NCI-H510A treated with DMSO at 0.1 percent for 48 hours (cell line): ENCODE measurements at places on chromosomes 11 and 22.
A peak's percentile ranks its signal among the peaks of the same experiment; 100 is the strongest.

DNA sequence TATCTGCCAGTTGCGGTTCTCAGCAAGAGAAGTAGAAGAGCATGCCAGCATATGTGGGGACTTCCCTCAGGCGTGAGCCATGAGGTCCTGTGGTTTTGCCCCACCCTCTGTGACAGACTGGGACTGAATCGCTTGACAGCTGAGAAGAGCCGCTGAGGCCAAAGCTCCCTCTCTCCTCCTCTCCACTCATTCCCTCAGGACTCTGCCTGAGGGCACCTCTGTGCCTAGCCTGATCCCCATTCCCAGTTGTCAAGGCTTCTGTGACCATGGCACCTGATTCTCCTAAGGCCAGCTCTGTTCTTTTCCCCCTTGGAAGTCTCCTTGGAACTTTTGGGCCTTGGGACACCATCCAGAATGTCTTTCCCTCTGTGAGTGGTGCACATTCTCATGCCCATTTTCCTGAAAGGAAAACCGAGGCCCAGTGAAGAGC, 27.0 kb downstream of the ART5 start:
- no peak for DNase-seq

- DNase-seq = peak; percentile 44
Observed at GRCh38 chr11:45843158-45843924, 3.9 kb upstream of the CRY2 start.

DNA sequence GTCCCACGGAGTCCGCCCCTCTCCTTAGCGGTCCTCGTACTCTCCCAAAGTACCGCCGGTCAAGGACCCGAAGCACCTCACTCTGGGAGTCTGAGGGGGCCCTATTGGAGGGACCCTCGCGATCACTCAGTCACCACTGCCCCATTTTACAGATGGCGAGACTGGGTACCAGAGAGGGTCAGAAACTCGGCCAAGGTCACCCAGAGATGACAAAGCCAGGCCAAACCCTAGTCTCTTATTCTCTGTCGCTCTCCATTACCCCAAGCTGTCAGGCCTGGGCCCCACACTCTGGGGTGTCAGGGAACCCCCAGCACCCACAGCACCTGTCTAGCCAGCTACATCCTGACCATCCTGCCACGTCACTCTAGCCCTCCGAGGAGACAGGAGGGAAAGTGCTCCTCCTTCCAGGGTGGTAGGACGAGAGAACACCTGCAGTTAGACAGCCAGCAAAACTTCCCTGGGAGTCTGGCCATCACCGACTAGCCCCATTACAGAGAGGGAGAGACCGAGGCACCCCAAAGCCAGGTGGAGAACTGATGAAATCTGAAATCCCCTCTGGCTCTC, 1.4 kb upstream of the KCNJ4 start:
- DNase-seq = no peak

DNA sequence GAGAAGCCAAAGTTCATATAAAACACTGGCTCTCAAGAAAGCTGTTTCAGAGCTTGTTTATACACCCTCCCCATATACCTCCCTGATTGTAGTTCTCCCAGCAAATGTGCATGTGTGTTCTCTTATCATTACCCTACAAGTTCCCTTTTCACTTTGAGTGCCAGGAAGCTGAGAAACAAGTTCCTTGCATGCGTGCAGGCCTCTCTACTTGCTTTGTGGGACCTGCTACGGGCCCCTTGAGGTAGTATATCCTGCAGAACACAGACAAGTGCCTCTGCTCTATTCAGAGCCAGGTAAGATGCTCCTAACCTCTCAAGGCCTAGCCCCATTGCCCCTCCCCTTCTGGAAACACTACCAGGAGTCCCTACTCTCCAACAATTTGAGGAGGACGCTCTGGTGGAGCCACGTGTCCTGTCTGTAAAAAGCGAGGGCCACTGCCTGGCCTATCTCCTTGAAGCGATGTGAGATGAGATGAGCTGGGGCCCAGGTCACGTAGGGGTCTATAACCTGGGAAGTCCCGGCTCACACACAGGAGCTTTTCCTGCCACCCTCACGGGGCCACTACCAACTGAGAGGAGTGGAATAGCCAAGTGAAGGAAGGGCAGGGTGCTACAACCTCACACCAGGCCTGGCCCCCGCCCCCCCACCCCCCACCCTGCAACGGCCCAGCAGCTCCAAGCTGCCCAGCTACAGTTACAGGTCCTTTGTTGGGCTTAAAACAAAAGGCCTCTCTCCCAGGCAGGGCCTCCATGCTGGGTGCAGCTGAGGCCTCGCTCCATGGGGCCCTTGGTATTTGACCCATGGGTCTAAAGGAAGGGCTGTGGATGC, 2.6 kb upstream of the ATP5MGL start:
- no peak for DNase-seq

GRCh38 chr11:83069441-83070043, 2.2 kb downstream of the RAB30 start:
- no peak for DNase-seq
